Stimulated activated CD8-positive, alpha-beta memory T cell treated with anti-CD3 and anti-CD28 coated beads, Interleukin-7, amount 100 ng/mL, for 1 hour (primary cell): ENCODE measurements at places on chromosomes 6 and 20.

DNA sequence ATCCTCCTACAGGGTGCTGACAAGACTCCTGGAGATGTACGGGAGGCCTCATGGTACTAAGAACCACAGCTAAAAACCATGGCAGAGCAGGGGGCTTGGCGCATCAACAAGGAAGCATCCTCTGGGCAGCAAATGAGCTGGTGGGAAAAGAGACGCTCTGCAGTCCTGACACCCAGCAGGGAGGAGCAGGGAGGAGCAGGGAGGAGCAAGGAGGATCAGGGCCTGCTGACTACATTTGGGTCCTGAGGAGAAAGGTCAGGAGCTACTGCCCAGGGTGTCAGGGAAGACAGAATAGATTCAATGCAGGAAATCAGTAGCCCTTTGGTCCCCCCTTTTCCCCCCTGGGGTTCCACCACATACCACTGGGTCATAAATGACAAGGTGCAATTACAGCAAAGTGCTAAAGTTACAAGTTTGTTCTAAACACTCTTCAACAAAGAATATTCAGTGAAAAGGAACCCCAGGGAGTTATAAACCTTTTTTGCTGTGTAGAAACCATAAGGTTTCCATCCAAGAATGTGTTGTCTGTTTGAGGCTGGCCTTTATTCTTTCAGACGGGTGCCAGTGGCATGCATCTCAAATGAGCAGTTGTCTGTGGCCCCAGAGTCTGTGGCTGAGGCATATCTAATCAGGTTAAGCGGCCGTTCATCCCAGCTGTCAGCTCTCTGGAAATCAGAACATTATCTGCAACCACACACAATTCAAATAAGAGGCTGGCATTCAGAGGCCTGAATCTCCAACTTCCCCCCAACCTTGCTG lies 325.0 kb downstream of the CDC5L start:
- no peak for DNase-seq

- no peak for DNase-seq
Observed at GRCh38 chr6:98458708-98459107, 375.7 kb upstream of the POU3F2 start.

DNA sequence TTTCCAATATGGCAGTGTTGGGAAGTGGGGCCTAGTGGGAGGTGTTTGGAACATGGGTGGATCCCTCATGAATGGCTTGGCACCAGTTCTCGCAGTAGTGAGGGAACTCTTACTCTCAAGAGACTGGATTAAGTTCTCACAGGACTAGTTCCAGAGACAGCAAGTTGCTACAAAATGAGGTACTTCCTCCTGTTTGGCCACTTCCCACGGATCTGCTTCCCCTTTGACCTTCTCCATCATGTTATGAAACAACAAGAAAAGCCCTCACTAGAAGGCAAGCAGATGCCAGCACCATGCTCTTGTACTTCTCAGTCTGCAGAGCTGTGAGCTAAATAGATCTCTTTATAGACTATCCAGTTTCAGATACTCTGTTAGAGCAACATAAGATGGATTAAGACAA lies 3.1 kb downstream of the RSPH3 start:
- no peak for DNase-seq

DNA sequence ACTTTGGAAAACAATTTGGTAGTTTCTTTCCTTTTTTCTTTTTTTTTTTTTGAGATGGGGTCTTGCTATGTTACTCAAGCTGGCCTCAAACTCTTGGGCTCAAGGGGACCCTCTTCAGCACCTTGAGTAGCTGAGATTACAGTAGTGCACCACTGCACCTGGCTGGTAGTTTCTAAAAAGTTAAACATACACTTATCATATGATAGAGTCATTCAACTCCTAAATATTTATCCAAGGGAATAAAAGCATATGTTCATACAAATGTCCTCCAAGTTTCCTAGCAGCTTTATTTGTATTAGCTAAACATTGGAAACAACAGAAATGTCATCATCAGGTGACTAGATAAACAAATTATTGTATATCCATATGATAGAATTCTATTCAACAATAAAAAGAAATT lies 213.9 kb downstream of the LRFN2 start:
- no peak for DNase-seq

DNA sequence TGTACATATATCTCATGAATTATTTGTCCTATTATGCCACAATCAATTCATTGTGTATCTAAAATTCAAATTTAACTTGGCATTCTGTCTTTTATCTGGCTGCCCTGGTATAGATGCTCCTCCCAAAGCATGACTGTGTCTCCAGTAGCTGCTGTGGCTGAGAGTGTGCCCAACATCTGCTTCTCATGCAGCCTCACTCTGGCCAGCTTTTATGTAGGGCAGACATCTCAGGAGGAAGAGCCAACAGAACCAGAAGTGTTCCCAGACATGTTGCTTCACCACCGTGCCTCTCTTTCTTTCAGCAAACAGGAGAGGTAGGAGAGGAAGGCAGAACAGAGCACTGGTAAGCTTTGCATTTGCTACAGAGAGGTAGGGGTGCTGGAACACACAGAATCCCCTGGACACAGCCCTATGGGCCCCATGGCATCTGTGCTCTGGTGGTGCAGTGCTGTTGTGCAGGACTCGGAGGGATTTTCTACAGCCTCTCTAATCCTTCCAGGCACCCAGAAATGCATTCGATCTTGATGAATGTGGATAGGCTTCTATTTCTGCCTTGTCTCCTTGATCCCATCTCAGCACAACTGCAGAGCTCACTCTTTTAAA lies 637.1 kb downstream of the UTRN start:
- no peak for DNase-seq

DNA sequence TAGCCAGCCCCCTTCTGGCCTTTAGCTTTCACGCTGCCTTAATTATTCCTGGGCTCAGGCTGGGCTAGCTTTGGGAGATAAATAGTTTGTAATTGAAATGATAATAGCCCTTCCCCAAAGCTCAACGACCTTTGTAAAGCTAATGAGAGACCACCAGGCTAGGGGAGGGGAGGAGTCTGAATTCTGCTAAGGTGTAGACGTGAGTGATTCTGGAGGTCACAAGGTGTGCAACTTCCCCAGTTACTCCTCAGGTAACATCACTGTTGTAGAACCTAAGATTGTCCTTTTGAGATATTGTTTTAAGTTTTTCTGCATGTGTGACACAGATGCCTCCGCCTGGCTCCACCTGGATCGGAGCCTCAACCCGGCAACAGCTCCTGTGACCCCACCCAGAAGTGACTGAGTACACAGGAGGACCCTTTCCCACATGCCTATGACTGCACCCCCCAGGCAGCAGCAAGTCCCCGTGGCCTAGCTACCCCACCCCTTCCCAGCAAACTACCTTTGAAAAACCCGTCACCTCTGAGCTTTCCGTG lies 5.8 kb upstream of the GPR31 start:
- DNase-seq, result no peak

DNA sequence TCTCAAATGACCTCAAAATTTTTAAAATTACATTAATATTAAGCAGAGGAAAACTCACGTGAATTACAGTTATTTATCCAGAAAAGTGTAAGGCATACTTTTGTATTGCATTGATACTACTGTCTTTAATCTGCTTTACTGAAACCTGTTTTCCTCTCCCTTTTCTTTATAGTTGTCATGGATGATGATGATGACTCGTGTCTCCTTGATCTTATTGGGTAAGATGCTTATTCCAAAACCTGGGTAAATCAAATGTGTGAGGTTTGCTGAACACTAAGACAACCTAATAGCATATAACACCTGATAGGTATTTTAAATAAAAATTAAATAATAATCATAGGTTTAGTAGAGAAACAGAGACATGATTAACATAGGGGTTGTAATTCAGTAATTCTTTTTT lies 40.0 kb downstream of the BICRAL start:
- DNase-seq, result no peak

DNA sequence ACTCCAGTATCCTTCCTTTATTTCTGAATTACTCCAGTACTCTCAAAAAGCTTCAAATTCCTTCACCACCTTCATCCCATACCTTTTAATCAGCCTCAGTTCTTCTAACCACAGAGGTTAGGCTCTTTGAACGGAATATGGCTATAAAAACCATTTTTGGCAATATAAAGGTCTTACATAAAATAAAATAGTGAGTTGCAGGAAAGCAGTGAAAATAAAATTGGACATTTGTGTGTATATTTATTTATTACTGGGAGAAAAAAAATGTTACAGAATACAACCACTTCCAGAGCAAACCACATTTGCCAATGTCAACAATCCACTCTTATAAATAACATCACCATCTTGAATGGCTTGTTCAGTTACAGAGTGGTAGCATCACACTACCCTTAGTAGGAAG lies 7.7 kb downstream of the HDDC2 start:
- no peak for DNase-seq

- DNase-seq, result no peak
Observed at GRCh38 chr6:8006208-8006607, 58.0 kb downstream of the BLOC1S5 start.

DNA sequence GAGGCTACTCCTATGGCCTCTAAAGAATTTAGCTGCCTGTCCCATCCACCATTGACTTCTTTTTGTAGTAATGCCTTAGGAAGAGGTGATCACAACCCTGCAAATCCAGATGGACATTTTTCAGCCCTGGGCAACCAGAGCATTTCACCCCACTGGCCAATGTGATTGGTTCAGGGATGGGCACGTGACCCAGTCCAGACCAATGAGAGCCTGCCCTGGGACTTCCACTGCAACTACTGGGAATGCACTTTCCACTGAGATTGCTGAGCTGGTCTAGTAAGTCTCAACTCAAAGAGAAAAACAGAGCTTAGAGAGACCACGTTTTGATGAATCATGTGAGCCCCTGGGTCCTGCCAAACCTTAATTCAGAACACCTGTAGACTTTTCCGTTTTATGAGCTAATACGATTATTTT lies 8.9 kb upstream of the UBE2V1 start:
- no peak for DNase-seq

DNA sequence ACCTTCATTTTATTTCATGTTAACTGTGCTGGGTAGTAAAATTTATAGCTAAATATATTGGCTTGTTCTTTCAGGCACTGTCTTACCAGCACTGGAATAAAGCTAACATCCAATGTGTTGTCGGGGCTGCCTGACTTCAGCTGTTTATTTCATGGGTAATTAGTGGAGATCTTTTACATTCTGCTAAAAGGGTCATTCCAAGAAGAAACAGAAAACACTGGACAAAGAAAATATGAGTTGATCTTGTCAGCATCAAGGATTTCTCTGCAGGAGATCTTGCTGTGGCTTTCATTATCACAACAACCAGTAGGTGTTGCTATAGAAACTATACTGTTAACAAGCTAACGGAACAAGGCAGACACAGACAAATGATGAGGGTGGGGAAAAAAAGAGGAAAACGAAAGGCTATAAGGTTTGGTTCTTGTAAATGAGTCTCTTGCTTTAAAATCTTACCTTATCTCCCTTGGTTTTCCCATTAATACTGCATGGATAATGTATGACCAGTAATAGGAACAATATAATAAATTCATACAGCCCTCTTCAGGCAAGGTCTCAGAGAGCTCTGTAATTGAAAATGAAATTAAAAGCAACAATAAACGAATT lies 206.8 kb downstream of the SIM1 start:
- no peak for DNase-seq

DNA sequence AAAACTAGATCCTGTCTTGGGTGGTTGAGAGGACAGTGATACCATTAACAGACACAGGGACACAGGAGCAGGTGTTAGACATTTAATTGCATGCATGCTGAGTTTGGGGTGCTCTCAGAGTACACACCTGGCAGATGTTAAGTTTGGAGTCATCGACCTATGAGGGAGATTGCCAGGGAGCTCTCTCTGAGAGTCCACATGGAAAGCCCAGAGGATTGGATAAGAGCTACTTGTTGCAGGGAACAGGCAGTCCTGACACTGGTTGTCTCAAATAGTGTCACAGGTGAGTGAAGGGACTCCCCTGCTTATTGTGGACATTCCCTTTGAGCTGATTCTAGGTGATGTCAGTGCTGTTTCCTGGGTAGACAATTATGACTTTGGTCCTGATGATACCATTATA lies 3.1 kb downstream of the ATRN start:
- no peak for DNase-seq

GRCh38 chr6:25193460-25194171 lies 85.6 kb upstream of the CARMIL1 start:
- DNase-seq, result no peak

GRCh38 chr6:34066772-34067770 lies 78.8 kb downstream of the GRM4 start:
- DNase-seq, result no peak

- DNase-seq, result no peak
Observed at GRCh38 chr6:169092375-169092774, 161.3 kb downstream of the THBS2 start.

- no peak for DNase-seq
Observed at GRCh38 chr6:135196739-135197510, 15.8 kb downstream of the MYB start.

GRCh38 chr20:41696428-41696827 lies 78.3 kb upstream of the CHD6 start:
- DNase-seq, result no peak

DNA sequence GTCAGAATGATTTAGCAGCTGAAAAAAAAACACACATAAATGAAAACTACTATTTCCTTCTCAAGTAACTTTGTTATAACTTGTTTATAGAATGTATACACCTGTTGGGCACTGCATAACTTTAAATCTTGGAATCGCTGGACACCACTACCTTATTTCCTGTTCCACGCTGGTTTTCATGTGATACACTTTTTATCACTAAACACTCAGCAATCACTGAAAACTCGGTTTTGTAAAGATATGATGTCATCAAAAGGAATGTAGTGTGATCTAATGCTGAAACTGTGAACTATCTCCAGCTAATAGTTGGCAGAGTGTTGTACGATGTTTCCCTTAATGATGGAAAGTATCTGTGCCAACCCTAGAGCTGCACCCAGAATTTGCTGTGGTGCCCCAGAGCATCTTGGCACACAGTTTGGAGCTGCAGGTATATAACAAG lies 127.9 kb downstream of the BACH2 start:
- no peak for DNase-seq

GRCh38 chr6:8180327-8181159 lies 78.2 kb upstream of the EEF1E1 start:
- no peak for DNase-seq

- DNase-seq, result no peak
Observed at GRCh38 chr20:38191654-38192053, 26.6 kb upstream of the TGM2 start.

DNA sequence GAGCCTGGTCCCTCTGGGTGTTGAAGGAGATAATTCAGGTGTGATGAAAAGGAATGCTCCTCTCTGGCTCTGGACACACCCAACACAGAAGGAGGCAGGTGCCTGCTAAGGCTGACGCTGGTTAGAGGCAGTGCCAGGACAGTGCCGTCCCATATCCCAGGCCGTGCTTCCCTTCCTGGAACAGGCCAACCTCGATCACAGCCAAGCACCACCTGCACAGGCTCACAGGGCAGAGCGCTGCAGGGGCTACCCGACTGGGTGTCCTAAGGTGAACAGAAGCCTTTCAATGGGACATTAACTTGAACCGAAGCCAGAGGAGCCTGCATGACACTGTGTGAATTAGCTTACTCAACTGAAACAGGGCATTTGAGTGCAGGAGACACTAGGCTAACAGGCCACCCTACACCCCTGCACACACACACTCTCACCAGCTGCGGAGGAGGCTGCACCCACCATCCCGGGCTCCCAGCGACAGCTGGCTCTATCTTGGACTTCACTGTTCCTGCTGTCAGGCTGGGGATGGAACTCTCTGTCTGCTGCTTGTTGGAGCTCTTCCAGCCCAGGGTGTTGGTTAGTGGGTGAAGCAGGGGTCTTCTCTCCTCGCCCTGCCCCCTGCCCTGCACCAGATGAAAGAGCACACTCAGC lies 347.2 kb downstream of the TAF4 start:
- DNase-seq, result no peak

GRCh38 chr20:54707801-54708200 lies 232.4 kb downstream of the DOK5 start:
- no peak for DNase-seq
